Activated T-helper 1 cell treated with anti-CD3 and anti-CD28 coated beads, Interleukin-2, amount 50 U/mL, for 16 hours (primary cell): ENCODE measurements at places on chromosomes 2 and 18.

GRCh38 chr2:78506301-78506700, 519.2 kb upstream of the REG3G start:
- DNase-seq: no peak

GRCh38 chr2:99862566-99862965, 279.8 kb downstream of the AFF3 start:
- DNase-seq: no peak

GRCh38 chr2:196200557-196200956, 29.2 kb upstream of the STK17B start:
- no peak for DNase-seq

DNA sequence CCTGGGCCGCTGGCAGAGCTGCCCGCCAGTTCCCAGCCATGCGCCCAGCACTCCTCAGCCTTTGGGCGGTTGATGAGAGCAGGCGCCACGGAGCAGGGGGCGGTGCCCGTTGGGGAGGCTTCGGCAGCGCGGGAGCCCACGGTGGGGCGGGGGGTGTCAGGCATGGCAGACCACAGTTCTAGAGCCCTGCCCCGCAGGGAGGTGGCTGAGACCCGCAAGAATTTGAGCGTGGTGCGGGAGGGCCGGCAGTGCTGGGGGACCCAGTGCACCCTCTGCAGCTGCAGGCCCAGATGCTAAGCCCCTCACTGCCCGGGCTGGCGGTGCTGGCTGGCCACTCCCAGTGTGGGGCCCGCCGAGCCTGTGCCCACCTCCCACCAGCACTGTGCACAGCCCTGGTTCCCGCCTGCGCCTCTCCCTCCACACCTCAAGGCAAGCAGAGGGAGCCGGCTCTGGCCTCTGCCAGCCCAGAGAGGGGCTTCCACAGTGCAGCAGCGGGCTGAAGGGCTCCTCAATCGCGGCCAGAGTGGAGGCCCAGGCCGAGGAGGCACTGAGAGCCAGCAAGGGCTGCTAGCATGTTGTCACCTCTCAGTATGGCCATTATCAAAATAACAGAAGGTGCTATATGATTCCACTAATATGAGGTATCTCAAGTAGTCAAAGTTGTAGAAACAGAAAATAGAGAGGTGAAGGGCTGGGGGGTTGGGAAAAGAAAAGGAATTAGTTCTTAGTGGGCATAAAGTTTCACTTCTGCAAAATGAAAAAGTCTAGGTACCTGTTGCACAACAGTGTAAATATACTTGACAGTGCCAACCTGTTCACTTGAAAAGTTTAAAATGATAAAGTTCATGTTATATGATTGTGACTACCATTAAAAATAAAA, 72.3 kb downstream of the SH3YL1 start:
- no peak for DNase-seq

GRCh38 chr2:241609859-241610793, 26.8 kb downstream of the THAP4 start:
- peak; percentile 84 for DNase-seq

DNA sequence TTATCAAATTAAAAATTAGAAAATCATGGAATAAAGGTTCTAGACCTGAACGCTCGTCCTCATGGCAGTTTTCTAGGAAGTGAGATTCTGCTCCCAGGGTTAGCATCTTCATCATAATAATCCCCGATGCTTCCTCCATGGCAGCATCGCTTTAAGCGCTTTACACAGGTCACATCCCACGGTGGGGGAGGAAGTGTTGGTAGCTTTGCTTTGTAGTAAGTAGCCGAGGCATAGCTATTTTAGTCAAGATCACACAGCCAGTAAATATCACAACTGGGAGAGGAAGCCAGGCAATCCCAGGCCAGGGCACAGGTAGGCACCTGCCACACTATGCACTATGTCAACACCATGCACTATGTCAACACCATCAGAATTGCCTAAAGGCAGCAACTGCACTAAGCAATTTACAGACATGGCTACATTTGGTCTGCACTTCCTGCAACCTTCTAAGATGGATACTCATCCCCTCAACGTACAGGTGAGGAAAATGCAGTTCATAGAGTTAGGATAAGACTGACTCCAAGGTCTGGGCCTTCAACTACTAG, 205.5 kb downstream of the FBXO15 start:
- DNase-seq: no peak

DNA sequence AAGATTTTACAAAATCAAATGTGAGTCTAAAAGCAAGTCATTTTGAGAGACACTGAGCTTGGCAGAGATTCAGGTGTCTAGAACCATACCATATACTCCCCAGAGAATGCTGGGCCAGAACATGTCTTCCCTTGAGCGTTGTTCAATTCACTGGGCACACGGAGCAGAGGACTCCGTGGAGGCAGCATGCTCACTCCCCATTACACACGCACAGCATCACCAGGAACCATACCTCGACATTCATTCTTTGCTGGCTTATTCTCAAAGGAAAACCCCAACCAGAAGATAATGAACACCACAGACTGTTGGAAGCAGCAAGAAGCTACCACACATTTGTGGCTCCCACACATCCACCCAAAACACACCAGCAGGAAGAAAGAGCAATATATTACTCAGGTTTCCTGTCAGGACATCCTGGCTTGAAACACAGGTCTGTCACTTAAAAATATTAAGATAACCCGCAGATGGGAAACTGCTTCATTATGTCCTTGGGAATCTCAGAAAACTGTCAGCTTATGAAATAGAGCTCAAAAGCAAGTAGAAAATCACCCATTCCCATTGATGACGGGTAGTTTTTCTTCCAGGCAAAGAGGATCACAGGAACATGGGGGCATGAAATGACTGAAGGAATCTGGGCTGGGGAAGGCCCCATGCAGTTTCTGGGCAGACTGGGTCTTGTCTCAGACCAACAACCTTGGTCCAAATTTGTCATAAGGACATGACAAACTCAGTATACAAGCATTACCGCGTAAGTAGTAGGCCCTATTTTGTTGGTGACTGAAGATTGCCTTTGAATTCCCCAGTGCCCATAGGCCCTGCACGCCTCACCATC, 46.4 kb downstream of the PCBP1 start:
- DNase-seq: no peak

GRCh38 chr2:66235428-66235827, 199.5 kb upstream of the MEIS1 start:
- DNase-seq: no peak

- DNase-seq: no peak
Observed at GRCh38 chr2:70962211-70962884, 16.1 kb upstream of the ANKRD53 start.

GRCh38 chr2:157839822-157840221, 36.3 kb downstream of the ACVR1 start:
- DNase-seq: no peak

DNA sequence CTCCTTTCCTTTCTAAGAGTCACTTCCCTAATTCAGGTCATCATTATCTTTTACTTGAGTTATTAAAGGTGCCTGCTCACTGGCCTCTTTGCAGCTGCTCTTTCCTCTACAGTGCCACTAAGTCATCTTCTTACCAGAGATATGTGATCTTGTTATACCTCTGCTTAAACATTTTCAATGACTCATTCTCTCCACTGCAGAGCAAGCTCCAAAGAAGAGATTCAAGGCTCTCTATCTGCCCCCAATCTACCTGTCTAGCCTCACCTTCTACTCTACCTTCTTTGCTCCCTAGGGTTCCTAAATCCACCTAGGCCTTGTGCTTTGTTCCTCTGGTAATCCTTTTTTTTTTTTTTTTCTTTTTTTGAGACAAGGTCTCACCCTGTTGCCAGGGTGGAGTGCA, 3.1 kb downstream of the ARHGEF33 start:
- DNase-seq: no peak

DNA sequence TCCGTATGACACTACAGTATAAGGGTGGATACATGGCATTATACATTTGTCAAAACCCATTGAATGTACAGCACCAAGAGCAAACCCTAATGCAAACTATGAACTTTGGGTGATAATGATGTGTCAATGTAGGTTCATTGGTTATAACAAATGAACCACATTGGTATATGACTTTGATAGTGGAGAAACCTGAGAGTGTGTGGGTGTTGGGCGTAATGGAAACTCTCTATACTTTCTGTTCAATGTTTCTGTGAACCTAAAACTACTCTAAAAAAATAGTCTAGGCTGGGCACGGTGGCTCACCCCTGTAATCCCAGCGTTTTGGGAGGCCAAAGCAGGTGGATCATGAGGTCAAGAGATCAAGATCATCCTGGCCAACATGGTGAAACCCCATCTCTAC, 6.5 kb upstream of the ACTG2 start:
- DNase-seq: no peak

GRCh38 chr2:23363268-23363667, 21.7 kb upstream of the KLHL29 start:
- DNase-seq: no peak

DNA sequence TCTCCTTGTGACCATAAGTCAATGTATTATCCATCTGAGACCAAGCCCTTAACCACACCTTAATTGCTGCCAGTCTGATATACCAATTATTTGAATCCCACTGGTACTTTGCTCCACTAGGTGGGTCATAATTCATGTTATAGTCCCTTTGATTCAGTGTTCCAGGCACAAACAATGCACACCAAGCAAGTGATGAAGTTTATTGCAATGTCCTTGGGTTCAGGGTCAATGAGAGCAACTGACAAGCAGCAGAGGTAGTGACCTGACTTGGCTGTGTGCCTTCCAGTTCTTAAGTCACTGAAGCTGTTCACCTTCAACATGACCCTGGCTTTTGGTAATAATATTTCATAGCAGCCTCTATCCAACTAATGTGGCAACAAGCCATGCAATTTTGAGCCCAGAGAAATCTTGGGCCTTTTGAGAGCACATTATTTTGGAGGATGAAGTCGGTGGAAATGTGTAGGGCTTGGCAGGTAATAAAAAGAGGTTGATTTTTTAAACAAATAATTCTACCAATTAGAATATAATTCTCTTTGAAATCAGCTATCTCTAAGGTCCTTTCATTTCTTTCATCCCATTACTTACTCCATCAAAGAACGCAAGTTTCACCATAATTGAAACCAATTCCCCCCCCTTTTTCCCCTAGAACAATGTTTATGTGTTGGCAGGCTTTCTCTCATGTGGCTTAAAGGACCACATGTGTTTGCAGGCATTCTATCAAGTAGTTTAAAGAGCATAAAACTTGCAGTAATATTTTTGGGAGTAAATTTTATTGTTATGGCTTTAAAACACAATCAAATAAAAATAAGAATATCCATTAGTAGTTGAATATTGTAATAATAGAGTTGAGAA, 3.1 kb upstream of the CPO start:
- DNase-seq: no peak

DNA sequence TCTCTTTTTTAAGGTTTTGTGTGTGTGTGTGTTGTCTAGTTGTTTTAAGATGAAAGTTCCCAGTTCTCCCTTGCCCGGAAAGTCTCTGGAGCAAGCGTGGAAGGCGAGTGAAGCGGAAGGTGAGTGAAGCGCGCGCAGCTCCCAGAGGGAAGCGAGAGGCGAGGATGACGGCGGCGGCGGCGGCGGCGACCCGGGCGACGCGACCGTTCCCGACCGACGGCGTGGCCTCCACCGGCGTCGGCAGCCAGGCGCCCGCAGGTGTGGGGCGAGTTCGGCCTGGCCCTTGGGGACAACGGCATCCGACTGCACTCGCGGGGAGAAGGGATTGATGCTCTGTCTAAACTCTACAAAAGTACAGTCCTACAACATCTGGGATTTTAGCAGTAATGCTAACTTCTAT, 321.9 kb downstream of the CELF4 start:
- no peak for DNase-seq

GRCh38 chr18:79784071-79784913, 13.4 kb upstream of the KCNG2 start:
- no peak for DNase-seq

GRCh38 chr2:85265304-85265703, 62.5 kb downstream of the TGOLN2 start:
- DNase-seq: no peak

DNA sequence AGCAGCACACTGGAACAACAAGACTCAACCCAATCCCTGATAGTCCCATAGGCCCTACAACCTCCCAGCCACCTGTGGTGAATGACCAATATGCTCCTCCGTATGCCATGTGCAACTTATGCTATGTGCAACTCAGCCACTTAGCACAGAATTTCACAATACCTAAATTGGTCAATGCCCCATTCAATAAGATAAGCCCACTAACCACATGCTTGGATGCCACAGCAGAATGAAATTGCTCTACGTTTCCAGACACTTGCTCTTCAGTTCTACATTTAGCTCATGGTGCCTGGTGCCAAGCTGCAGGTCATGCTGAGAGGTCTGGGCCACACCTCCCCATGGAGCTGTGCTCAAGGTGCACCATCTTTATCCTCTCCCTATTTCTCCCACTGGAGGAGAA, 159.8 kb downstream of the EN1 start:
- DNase-seq: no peak

GRCh38 chr2:88451811-88452564, 505 bp downstream of the FOXI3 start:
- no peak for DNase-seq

DNA sequence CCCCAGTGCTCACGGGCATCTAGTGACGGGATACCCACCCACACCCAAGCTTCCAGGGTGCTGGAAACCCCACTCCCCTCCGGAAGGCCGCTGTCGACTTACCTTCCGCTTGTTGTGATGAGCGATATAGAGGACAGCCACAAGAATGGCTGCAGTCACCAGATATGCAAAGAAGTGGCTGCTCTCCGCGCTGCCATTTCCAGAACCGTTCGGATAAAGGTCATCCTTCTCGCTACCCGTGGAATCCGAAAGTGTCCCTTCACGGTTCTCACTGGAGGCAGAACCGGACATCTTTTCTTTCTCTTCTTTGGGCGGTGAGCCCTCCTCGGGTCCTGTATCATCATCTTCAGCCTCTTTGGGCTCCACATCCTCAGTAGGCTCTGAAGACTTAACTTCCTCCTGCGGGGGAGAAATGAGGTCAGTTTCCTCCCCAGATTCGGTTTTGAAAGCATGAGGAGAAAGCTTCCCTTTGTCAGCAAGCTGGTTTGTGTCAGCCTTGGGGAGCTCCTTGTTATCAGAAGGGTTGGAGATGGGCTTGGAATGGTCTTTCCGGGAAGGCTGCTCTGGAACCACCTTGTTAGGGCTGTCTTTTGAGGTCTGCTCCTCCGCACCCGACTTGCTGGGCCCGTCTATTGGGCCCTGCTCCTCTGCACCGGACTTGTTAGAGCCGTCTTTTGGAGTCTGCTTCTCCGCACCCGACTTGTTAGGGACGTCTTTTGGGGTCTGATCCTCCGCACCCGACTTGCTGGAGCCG, 1.2 kb downstream of the TGOLN2 start:
- DNase-seq: no peak

DNA sequence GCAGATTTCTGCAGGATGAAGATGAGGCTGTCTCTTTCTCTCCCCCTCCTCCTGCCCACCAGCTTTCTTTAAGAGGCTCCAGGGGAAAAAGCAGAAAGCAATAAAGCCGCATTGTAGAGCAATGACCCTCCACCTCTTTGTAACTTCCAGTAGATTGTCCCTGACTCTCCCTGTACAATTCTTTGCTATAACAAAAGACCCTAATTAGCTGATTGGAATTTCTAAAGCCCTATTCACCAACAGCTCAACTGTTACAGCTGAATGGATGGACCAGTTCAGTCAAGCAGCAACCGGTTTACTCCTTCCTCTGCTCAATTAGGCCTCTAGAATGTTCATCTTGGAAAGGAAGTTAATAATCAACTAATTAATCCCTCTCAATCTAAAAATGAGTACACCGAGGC, 301.0 kb downstream of the STK39 start:
- no peak for DNase-seq

- no peak for DNase-seq
Observed at GRCh38 chr18:58694720-58695468, 23.6 kb downstream of the MALT1 start.
